ENCODE measurements at places on chromosomes 6 and 20.

GRCh38 chr20:62650551-62651284 lies 8.4 kb downstream of the SLCO4A1 start:
- DNase-seq = no peak

DNA sequence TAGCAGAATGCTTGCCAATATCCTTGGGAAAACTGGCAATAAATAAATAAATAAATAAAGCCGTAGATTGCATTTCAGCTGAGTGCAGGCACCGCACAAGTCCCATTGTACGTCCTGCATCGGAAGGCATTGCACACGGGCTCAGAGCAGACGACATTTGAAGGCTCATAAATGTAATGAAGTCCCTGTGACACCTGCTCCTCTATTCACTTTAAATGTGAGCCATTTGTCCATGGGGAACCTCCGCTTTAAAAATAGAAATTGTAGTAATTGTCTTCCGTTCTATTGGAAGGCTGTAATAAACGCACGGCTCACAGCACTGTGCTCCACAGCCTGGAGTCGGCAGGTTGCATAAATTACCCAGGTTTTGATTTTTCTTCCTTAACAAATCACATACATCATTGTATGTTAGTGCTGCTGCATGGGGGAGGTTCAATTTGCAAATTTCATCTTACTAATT lies 32.6 kb downstream of the MYT1 start:
- DNase-seq = no peak

DNA sequence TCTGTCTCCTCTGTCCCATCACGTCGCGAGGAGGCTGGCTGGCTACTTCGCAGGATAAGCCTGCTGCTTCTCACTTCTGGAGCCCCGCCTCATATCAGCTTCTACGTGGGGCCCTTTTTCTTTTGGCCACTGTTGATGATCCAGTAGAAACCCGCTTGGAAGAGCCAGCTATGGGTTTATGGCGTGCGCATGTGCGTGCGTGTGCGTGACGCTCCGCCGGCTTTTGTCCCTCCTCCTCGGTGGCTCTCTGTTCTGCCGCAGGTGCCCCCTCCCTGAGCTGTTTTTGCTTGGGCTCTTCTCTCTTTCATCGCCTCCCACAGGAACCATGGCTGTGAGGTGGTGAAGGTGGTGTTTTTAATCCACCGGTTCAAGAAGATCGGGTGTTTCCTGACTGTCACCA lies 26.5 kb downstream of the EFCAB8 start:
- DNase-seq = no peak

DNA sequence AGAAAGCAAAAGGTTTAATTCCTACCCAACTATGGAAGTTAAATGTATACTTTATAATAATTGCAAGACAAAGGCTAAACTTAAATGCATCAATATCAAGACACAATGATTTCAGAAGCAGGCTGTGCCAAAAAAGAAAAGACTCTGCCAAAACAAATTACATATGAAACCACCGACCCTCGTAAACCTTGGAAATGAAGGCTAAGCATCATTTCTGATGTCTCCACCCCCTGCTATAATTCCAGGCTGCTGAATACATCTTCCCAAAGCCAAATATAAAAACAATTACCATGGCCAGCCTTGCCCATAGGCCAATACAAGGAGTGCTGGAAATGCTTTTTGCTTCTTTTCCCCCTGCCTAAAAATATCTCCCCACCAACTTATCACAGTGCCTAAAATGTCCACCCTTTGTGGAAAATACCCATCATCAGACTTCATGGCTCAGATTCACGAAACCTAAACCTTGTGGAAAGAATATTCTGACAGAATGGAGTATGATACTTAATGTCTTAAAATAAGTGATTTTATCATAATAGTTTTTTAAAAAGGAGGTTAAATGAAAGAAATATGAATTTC lies 37.4 kb downstream of the RCAN2 start:
- no peak for DNase-seq

- DNase-seq = no peak
Measured at GRCh38 chr6:87919416-87919815, 128.2 kb upstream of the SPACA1 start.

GRCh38 chr6:168216751-168217191 lies 102.8 kb downstream of the DACT2 start:
- DNase-seq = no peak

DNA sequence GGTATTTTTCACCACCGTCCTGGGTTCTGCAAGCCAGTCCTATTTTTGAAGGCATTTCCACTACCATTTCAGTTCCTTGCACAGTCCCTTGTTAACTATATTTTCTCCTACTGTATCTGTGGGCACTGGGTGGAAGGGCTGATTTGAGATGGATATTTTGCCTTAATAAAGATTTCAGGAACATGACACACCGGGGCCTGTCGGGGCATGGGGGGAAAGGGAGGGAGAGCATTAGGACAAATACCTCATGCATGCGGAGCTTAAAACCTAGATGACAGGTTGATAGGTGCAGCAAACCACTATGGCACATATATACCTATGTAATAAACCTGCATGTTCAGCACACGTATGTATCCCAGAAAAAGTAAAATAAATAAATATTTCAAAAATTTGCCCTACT lies 22.4 kb downstream of the STK38 start:
- DNase-seq = no peak

GRCh38 chr6:89361171-89361570 lies 8.6 kb upstream of the UBE2J1 start:
- no peak for DNase-seq

GRCh38 chr20:19292254-19292653 lies 79.8 kb downstream of the SLC24A3 start:
- no peak for DNase-seq

DNA sequence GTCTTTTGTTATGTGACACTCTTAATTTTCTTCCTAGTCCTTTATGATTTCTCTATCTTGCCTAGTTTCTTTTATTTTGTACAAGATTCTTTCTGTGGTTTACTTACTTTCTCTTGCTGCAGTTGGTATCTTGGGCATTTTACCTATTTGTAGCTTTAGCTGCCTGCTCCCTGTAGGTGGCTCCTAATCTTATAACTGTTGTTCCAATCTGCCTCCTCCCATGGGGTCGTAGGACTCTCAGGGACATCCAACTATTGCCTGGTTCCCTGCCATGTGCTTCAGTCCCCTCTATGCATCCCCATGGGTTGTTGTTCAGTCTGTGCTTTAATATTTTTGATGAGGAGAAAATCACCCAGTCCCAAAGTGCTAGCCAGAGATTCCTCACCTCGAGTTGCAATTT lies 31.4 kb downstream of the RIN2 start:
- DNase-seq = no peak

- no peak for DNase-seq
Measured at GRCh38 chr20:59006167-59006863, 739 bp downstream of the CTSZ start.

DNA sequence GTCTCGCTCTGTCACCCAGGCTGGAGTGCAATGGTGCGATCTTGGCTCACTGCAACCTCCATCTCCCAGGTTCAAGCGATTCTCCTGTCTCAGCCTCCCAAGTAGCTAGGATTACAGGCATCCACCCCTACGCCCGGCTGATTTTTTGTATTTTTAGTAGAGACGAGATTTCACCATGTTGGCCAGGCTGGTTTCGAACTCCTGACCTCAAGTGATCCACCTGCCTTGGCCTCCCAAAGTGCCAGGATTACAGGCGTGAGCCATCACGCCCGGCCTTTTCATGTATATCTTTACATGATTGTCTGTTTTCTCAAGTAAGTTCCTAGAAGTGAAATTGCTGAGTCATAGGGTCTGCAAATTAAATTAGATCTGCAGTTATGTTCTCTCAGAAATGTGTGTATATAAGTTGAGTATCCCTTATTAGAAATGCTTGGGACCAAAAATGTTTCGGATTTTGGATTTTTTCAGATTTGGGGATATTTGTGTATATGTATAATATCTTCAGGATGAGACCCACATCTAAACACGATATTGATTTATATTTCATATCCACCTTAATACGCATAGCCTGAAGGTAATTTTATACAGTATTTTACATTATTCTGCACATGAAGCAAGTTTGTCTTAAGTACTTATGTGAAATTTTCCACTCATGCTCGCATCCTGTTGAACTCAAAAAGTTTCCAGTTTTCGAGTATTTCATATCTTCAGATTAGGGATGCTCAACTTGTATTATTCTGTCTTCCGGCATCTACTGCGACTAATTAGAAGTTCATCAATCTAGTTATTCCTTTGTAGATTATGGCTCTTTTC lies 40.4 kb downstream of the TAB2 start:
- no peak for DNase-seq

GRCh38 chr20:62739581-62740285 lies 31.1 kb downstream of the NTSR1 start:
- DNase-seq = no peak

DNA sequence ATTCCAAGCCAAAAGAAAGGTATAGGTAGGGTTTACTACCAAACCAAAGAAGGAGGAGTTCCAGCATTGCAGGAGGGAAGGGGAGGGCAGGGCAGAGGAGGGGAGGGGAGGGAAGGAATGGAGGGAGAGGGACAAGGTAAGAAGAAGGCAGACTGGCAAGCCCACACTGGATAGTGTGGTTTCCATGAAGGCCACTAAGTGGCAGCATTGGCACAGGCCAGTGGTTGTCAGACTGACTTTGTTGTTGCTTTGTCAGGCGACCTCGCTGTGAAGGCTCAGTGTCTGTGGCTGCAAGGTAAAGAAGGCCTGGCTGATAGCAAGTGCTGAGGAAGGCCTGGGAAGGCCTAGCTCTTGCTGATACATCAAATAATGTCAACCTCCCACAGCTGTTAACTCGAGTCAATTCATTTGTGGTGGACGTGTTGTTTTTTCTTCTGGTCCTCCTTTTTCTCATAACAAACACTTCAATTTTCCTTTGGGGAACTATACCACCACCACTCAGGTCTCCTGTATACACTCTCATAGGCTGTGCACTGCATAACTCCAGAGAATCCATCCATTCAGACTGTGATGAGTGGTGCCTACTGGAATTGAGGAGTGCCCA lies 7.7 kb upstream of the ZNF334 start:
- DNase-seq = peak; percentile 66

DNA sequence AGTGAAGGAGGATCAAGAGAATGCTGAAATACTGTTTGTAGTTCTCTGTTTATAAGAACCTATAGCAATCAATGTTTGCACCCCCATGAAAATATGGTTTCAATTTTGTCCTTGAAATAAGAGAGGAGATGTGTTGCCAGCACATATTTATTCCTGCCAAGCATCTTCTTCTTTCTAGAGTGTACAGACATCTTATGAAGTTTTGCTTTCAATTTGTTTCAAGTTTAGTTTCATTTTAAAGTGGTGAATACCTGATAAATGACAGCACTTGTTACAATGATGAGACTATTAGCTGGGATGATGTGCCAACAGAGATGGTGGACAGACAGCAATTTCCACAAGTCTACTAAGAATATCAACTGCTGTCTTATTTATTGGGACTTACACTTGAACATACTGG lies 39.2 kb upstream of the CENPW start:
- no peak for DNase-seq

DNA sequence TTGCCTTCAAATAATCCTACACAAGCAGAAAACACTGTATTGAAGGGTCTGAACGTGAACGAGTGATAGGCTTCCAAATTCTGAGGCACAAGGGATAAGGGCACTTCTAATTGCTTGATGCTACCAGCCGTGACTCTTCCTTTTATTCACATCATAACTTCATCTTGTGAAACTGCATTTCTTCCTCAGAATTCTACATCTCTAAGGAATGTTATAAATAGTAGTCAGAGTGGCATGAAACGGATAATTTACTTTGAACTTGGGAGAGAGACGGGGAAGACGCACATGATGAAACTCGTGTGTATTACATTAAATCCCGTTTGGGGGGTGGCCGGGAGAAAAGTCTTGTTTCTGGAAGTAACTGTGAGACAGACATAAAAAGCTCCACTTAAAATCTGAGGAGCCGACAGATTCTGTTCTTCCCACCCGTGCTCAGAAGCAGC lies 754 bp downstream of the HDDC2 start:
- DNase-seq = no peak

DNA sequence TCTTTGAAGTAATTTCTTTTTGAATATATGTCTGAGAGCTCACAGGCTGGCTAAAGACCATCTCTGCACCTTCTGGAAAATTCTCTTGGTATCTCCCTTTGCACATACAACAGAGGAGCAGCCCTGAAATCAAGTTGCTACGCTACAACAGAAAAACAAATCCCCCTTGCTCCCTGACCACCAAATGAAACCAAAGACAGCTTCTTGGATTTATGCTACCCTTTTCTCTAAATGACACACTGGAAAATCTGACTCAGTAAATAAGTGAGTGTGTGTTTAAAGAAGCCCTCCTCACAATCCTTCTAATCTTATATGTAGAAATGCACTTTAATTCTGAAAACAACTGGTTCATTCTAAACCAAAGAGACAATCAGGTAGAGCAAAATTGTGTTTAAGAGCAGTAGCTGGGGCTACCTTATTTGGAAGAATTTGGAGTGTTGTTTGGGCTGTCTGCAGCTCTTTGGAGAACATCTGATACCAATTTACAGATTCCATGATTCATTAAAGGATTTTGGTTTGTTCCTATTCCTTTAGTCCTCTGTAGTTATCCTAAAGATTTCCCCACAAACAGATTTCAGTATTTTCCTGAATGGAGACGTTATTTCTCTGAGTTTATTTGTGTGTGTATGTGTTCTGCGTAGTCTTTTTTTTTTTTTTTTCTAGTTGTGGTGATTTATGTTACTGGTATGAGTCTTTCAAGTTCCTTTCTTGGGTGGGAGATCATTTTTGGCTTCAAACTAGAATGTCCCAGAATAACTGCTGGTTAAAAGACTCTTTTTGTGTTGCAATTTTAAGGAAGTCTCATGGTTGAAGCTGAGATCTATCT lies 36.4 kb upstream of the UTRN start:
- DNase-seq = no peak

GRCh38 chr6:154127657-154128056 lies 88.6 kb downstream of the OPRM1 start:
- DNase-seq = no peak

DNA sequence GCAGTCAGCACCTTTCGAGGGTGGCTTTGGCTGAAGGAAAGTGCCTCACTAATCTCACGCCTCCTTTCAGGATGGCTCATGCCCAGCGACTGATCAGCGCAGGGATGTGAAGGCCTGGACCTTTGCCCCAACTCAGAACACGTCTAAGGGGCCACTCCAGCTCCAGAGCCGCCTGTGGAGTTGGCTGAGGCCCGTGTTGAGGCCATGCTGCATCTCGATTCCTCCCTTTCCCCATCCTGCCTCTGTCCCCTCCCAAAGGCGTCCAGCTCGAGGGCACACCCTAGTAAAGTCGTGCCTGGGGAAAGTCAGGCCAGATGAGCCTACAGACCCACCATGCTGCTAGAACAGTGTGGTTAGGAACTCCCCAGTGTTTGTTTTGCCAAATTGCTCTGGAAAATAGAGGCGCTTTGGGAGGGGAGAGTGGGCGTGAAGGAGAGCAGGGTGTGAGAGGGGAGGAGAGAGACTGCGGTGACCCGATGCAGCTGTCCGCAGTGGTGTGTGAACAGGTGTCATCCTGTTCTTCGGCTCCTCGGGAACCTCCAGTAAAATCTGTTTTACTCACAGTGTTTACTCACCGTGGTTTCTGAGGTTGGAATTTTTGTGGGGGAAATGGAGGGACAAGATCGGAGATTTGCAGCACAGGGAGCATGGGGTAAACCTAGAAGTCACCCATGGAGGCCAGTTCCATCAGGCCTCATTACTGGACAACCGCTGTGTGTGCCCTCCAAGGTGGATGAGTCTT lies 85.0 kb upstream of the PMEPA1 start:
- DNase-seq = no peak
